Stimulated activated CD8-positive, alpha-beta memory T cell treated with anti-CD3 and anti-CD28 coated beads, Interleukin-15, amount 100 ng/mL, for 24 hours (primary cell): ENCODE measurements at places on chromosomes 5 and 9.

- no peak for DNase-seq
These were observed 34.4 kb upstream of the PALM2AKAP2 start for GRCh38 chr9:109745335-109746283.

- DNase-seq = no peak
These were observed 146.3 kb downstream of the DMAC1 start for GRCh38 chr9:7653262-7653661.

GRCh38 chr9:75088646-75089372 lies 495 bp downstream of the OSTF1 start:
- no peak for DNase-seq

- no peak for DNase-seq
These were observed 43.9 kb downstream of the CRB2 start for GRCh38 chr9:123399803-123400378.

DNA sequence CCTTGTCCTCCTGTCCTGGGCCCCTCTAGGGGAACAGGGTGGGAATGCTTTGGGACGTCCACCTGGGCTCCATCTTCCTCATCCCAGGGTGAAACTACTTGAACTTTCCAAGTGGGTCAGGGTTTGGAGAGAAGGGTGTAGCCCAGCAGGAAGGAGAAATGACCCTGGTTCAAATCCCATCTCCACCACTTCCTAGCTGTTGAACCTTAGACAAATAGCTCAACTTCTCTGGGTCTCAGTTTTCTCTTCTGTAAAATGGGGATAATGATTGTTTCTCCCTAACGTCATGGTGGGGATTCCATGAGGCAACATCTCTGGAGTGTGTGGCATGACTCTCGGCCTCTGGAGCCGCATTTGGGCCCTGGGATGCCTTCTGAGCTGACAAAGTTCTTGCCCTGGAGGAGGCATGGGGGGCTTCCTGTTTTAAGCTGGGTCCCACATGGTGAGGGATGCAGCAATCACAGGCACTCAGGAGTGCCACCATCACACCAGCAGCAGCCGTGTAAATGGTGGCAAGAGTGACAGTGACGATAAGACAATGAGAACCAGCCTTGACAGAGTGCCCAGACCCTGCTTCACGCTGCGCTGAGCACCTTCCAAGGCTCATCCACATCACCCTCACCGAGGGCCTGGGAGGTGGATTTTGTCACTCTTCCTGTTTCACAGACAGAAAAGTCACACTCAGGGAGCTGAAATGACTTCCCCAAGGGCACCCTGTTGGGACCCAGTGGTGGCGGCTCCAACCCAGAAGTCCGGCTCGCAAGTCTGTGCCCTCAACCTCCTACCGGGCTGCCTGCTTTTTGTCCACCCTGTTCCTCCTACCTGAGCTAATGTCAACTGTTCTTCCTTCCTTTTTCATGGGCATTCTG lies 69.5 kb upstream of the IER5L start:
- DNase-seq = no peak

- DNase-seq = no peak
These were observed 88.3 kb downstream of the PIK3R1 start for GRCh38 chr5:68303754-68304420.

DNA sequence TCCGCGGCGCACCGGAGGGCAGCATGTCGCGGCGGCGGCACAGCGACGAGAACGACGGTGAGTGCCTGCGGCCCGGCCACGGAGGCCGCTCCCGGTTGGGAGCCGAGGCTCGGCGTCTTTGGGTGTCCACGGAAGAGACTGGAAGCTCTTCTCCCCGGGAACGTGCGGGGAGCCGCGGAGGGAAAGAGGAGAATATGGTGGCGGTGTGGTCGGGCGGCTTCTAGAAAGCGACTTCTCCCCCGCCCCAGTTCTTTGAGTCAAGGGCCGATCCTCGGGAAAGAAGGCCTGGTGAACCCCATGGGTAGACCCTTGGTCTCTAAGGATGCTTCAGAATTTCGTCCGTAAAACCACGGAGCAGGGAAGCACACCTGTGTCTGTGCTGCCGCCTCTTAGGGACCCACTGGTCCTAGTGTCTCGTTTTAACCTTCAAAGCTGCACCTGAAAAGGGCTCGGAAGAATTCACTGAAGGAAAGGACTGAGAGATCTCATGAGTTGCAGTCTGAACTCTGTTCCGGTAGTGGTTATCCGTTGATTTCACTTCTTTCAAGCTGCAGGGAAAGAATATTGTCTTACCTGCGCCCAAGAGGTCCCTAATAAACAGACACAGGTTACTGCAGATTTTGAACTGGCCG lies 354 bp downstream of the NCBP1 start:
- no peak for DNase-seq

GRCh38 chr5:105917189-105917588 lies 1753.5 kb downstream of the EFNA5 start:
- no peak for DNase-seq

GRCh38 chr9:19023078-19023477 lies 9.9 kb downstream of the SAXO1 start:
- DNase-seq = no peak

- no peak for DNase-seq
These were observed 91.9 kb upstream of the SH3PXD2B start for GRCh38 chr5:172546196-172546595.

DNA sequence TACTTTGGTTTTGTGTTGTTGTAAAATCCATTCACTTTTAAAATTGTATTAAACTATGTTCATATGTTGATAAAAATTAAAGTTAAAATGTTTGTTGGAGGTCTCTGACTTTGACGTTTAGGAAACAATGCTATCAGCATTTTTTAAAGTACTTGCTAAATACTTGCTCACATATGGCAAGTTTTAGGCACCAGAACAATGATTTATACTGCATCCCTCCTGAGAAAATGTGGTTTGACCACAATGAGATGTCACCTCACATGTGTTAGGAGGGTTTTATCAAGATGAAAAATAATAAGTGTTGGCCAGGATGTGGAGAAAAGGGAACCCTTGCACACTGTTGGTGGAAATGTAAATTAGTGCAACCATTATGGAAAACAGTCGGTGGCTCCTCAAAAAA lies 180.8 kb downstream of the HSD17B3 start:
- no peak for DNase-seq

DNA sequence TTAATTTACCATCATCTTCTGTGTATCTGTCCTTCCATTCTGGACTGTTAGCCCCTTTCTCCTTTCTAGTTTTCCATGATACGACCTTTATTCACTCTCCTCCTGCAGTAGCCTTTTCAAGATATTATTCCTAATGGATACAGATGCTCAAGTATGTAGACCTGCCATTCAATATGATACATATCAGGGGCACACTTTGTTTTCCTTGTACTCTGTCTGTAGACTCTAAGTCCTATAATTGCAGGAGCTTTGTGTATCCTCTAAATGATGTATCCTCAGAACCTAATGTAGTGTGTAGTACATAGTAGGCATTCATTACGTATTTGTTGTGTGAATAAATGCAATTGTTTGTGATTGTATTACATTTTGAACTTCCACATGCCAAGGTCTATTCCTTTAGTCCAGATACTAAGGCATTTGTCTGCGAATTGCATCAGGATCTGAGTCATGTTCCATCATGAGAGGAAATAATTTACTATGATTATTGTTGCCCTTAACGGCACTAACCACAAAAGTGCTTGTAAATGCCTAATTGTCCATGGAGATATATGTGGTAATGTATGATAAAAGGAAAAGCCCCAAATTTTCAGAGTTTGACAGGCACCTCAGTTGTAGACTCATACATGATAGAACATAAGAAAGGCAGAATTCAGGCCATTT lies 57.1 kb upstream of the IZUMO3 start:
- no peak for DNase-seq

DNA sequence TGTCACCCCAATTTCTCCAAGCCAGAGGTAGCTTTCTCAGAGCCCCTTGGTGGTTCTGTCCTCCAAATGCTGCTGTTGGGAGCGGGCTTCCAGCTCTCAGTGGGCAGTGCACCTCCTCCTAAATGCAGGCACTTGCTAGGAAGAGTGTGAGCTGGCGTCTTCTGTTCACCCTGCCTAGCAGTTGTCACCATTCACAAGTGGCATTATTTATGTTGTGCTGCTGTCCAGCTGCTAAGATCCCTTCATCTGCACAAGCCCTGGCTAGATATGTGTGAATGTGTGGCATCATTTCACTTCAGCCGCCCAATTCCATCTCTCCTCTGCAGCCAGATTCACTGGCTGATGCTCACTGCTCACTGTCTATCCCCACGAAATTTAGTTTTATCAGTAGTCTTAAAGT lies 43.7 kb downstream of the SLC36A1 start:
- no peak for DNase-seq

GRCh38 chr5:57491369-57491965 lies 8.9 kb upstream of the ACTBL2 start:
- DNase-seq = no peak

GRCh38 chr5:132386644-132387286 lies 17.3 kb downstream of the SLC22A5 start:
- no peak for DNase-seq

DNA sequence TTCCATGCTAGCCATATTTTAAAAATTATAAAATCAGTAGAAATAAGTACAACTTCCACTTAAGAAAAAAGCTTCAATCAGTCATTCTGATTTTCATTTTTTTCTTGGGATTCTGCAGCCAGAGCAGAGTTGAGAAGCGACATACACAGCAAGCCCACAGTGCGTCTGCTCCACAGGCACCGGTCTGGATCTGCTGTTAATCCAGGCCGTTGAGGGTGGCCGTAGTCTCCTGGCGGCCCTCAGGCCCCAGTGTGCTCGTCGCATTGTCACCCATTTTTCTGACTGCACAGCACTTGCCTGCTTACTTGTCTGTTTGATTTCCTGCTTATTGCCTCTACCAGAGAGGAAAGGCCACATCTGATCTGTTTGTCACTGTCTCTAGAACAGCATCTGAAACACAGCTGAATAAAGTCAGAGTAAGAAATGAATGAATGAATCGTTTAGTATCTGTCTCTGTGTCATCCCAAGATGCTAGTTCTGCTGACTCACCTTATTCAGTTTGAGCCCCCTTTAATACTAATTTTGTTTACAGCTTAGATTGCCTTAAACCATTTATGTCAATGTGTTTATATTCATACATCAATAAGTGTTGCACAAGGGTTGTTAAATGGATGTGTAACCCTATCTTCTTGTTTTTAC lies 11.6 kb upstream of the ASPN start:
- DNase-seq = no peak

DNA sequence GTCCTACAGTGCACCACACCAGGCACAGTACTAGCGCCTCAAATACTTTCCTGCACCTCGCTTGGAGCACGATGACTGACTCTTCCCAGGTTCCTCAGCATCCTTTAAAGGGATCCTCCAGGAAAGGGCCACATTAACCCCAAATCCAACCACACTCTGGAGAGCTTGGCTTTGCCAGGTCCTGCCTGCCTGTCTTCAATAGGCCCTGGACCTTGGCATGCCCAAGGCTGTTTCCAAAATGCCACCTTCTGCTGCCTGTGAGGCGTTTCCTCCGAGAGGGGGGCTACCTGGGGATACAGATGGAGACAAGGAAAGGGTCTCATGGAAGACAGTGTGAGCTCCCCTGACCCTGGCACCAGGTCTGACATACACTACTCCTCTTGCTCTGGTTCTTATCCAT lies 169.9 kb downstream of the DAB2IP start:
- no peak for DNase-seq

DNA sequence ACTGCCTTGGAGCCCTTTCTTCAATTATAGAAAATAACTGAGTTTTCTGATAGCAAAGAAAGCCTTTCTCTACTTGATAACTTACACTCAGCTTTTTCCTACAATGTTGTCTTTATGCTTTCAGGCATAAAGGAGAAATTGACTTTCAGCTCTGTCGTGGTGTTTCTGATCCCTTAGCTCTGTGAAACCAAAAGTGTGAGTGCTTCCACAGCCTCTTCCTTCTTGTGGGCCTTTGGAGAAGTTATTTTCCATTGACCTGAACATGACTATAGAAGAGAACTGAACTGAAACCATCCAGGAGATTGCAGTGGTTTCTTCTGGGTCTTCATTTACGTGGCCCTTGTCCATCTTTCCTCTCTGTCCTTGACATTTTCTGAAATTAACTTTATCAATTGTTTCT lies 59.5 kb upstream of the EQTN start:
- no peak for DNase-seq

DNA sequence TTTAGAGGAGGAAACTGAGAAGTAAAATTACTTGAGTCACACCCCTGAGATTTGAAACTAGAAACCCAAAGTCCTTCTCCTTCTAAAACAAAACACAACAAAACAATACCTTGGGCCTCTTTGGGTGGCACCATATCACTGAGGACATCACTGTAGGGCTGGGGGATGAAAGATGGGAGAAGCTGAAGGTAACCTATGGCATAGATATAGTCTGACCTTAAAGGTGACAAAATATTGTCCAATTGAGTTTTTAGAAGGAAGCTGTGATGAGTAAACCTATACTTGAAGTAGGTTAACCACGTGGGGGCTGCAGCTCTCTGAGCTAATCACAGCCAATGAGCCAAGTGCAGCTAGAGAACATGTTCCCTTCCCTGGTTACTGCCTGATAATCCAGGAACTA lies 167.4 kb upstream of the CD180 start:
- DNase-seq = no peak

DNA sequence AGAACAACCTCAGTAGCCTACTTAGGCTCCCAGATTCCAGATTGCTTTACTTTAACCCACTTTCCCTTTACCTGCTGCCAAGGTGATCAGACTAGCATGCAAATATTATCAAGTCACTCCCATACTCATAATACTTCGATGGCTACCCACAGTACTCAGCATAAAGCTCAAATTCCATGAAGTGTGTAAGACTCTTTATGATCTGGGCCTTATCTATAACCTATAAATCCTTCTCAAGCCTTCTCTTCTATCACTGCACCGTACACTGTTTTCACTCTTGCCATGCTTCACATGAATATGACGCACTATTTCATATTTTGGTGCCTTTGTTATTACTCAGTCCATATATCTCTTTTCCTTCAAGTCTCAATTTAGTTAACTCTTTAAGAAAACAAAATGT lies 135.2 kb upstream of the TARS1 start:
- DNase-seq = no peak
